ENCODE measurements at places on chromosomes 2 and 18.

- DNase-seq = no peak
Observed at GRCh38 chr18:65227970-65228369, 522.8 kb upstream of the CDH7 start.

DNA sequence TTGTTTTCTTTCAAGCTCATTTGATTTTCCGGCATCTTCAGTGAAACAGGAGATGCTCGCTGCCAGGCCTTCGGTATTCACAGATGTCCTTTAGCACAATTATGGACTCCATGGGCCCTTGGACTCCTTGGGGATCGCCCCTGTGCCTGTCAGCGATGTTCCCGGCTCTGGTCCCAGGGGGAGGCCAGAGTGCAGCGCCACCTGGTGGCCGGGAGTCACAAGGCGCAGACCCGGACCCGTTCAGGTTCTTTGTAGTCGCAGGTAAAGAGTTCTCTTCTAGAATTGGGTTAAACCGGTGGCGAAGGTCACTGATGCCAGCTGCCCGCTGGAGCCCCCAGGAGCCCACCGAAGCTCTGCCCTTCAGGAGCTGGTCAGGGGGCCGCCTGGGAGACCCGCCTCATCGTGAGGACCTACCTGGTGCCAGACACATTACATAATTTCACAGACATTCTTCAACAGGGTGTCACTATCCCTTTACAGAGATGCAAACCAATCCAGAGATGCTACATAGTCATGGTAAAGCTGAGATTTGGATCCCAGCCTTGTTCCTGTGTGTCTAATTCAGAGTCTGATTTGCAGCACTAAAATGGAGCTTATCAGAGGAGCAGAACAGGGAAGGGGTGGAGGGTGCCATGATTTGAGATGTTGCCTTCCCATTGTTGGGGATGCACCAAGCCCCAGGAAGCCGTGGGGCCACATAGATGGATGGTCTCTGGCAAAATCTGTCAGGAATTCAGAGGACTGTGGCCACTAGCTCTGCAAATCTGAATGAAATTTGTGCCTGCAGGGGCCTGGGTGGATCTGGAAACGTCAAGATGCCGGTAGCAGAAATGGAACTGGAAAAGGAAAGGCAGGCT lies 6.0 kb upstream of the INPP5D start:
- DNase-seq = peak; percentile 70

DNA sequence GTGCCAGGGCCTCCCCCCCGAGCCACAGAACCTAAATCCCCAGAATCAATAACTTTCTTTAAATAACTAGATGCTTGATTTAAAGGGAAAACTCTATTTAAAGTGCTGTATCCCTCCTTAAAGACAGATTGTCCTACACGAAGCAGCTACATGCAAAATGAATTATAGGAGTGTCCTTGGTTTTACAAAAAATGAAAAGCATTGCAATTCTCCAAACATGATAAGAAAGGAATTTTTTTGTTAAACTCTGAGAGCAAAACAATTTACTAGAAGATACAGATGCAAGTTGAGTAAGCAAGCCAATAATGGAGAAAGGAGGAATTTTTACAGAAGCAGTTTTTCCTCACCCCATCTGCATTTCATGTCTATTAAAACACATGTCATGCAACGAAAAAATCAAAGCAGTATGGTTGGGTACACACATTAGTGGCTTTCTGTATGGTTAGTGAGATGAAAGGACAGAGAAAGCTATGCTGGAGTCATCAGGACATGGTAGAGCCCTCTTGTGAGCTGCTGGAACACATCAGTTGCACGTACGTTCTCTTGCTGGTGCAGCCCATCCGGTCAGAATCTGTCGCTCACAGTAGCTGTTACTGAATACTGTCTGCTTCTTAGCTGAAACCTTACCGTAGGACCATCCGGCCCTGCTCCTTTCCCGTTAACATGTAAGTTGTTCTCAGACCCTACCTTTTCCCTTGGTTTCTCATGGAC lies 25.9 kb upstream of the STEAP3 start:
- no peak for DNase-seq

- peak; percentile 17 for DNase-seq
Observed at GRCh38 chr2:8090748-8091700, 590.8 kb upstream of the ID2 start.

DNA sequence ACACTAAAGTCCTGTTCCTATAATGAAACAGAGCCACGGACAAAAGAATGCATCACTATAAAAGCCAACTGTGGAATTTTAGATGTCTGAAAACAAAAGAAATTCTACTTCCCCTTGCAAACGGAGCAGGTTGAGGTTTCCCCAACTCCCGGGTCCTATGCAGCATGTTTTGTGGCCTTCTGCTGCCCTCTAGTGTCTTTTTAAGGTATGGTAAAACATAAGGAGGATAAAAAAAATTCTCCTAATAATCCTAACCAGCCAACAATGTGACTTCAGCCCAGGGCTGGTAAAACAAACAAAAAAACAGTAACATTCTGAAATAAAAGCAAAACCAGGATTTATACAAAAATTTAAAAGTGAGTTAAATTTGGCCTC lies 539.5 kb downstream of the NRXN1 start:
- peak; percentile 22 for DNase-seq

DNA sequence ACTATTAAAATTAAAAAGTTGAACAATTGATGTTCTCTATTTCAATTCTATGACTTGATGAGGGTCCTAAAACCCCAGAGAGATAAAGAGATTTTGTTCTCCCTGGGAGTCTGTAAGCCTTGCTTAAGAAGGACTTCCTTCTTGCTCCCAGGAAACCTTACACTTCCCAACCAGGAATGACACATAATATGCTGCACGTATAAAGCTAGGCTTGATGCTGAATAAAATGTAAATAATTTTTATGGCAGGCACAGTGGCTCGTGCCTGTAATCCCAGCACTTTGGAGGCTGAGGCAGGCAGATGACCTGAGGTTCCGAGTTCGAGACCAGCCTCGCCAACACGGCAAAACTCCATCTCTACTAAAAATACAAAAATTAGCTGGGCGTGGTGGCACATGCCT lies 27.8 kb downstream of the SPIRE1 start:
- no peak for DNase-seq

- no peak for DNase-seq
Observed at GRCh38 chr2:224570328-224570993, 14.7 kb downstream of the CUL3 start.

- DNase-seq = no peak
Observed at GRCh38 chr2:143480601-143481236, 351.5 kb downstream of the ARHGAP15 start.

DNA sequence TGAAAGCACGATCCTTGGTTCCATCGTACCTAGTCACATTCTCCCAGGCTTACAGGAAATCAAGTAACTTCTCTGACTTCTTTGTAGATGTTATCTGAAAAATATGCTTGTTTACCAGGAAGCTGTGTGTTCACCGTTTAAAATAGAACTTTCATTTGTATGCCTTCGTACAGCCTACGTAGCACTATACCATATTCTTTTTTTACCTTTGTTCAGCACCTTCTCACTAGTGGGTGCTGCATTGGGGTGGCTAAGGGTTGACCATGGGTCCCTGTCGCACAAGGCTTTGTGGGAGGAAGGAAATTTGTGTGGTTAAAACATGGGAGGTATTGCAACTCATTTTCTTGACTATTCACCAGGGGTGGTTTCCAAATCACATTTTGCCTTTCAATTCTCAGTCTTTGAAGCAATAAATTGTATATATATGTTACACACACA lies 16.6 kb downstream of the MALT1 start:
- DNase-seq = no peak

- DNase-seq = no peak
Observed at GRCh38 chr2:62741954-62742722, 36.6 kb downstream of the EHBP1 start.

DNA sequence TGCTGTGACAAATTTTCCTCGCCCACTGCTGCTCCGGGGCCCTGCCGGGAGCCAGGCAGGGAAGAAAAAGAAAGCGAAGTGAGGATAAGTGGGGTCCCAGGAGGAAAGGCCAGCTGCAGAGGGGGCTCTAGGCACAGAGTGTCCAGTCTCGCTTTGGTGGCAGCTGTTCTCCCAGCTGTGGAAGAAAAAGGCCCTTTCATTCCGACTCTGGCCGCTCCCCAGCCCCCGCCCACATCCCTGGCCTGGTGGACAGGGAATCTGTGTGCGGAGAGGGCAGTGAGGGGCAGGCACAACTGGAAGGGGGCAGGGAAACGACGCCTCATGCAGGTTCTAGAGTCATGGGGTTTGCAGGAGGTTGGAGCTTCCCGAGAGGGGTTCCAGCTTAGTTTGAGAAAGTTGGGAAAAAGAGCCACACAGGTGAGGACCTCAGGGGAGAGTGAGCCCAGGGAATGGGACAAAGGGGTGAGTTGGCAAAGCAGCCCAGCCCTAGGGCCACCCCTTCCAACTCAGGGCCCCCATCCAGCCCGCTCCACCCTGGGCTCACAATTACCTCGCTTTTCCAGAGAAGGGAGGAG lies 1.8 kb downstream of the RTKN start:
- peak; percentile 83 for DNase-seq

DNA sequence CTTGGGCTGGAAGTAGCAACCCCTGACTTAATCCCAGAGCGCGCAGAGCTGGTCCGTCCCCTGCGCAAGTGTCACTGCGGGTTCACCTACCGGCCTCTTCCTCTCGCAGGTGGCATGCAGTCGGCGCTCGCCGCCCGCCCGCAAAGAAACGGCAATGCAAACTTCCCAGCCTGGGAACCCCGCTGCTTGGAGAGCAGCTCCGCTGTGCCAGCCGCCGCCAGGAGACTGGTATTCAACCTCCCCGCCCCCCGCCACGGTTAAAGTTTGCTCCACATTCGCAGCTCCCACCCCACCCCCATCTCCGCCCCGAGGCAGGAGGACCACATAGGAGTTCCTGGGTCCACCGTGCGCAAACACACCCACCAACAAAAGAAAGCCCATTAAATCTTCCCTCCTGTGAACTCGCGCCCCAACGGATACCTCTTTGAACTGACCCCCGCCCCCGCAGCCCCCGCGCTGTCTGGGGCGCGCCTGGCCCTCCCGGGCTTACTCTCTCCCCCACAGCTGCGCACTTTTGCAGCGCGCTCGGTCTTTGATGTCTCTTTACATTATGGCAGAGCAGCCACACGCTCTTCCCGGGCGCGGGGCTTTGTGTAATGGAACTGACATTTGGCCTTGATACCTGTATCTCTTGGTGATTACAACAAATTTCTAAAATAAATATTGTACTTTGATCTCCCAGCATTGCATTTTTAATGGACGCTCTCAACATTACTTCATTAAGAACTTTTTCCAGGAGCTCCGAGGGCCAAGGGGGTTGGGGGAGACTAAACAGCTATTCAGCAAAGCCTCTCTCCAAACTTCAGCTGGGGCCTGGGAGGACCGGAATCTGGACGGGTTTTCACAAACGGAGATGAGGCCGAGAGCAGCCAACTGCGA lies 3.1 kb upstream of the SP5 start:
- no peak for DNase-seq

GRCh38 chr18:49214058-49214457 lies 246.4 kb downstream of the DYM start:
- DNase-seq = no peak

DNA sequence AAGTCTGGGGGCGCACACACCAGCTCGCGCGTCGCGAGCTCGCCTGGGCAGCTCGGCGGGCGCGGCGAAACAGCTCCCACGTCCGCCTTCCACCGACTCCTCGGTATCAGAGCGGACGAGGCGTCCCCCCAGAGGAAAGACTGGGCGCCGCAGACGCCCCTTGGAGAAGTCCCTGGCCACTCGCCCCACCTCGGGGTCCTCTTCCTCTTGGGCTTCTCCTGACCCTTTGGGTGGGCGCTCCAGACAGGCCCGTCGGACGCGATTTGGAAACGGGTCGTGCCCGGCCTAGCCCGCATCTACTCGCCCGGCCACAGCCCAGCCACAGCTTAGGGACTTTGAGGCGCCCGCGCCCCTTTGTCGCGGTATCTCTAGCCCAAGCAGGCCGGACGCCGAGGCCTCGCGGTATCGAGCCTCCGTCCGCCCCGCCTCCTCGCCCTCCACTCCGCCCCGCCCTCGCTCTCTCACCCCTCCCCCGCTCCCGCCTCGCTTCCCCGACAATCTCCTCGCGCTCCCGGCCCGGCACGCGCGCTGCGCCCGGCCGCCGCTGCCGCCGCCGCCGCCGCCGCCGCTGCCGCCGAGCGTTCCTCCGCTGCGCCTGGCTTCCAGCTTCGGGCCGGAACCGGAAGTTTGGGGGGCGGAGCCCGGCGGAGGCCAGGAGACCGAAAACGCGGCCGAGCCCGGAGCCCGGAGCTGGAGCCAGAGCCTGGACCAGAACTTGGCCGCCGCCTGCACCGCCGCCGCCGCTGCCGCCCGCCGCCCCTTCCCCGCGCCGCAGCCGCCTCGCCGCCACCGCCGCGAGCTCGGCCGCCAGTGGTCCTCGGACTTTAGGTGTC lies 749 bp upstream of the ACVR2A start:
- peak; percentile 92 for DNase-seq

DNA sequence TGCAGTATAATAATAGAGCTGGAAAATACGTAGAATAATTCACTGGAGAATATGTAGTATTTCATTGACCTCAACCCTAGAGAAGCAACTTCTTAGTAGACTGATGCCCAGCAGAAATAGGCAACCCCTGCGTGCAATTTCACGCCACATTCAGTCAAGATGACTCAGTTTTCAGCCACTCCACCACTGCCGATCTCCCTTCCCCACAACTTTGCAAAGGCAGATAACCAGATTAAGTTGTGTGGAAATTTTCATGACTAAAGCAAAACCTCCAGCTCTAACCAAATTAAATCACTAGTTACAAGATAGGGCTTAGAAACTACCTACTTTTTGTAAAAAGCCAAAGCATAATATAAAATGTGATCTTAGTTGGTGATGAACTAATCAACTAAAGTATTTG lies 63.3 kb upstream of the STK17B start:
- no peak for DNase-seq

DNA sequence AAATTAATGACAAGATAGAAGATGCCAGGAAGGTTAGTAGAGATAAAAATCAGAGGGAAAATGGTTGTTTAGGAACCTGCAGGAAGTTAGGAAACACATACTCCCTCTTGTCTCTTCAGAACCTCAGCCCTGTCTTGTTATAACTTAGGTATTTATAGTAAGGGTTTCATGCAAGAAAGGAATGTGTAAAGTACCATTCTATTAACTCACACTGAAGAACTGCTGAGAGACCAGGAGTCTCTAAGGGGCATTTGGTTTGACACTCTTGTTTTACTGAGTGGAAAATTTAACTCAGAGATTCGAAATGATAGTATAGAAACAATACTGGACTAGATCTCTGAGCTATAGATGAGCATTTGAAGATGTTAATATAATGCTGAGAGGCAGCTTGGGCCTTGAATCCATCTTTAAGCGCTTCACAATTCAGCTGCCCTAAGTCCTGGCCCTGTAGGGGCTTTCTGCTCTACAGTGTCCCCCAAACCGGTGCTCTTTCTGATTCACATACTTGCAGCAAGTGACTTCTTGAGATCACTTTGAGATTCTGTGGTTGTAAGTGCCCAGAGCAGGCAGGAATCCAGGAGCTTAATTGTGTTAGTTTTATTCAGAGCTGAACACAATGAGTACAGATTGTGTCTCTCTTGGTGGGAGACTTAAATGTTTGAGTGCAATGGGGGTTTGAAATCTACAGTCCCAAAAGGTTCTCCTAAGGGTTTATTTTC lies 235.0 kb upstream of the RGPD4 start:
- DNase-seq = no peak

- no peak for DNase-seq
Observed at GRCh38 chr2:158120102-158120501, 18.4 kb downstream of the UPP2 start.
